ENCODE measurements at places on chromosomes 1 and 21.
A peak's percentile ranks its signal among the peaks of the same experiment; 100 is the strongest.

GRCh38 chr1:7022058-7022457, 236.8 kb downstream of the CAMTA1 start:
- DNase-seq = no peak

GRCh38 chr1:94666797-94667196, 125.2 kb upstream of the F3 start:
- no peak for DNase-seq

DNA sequence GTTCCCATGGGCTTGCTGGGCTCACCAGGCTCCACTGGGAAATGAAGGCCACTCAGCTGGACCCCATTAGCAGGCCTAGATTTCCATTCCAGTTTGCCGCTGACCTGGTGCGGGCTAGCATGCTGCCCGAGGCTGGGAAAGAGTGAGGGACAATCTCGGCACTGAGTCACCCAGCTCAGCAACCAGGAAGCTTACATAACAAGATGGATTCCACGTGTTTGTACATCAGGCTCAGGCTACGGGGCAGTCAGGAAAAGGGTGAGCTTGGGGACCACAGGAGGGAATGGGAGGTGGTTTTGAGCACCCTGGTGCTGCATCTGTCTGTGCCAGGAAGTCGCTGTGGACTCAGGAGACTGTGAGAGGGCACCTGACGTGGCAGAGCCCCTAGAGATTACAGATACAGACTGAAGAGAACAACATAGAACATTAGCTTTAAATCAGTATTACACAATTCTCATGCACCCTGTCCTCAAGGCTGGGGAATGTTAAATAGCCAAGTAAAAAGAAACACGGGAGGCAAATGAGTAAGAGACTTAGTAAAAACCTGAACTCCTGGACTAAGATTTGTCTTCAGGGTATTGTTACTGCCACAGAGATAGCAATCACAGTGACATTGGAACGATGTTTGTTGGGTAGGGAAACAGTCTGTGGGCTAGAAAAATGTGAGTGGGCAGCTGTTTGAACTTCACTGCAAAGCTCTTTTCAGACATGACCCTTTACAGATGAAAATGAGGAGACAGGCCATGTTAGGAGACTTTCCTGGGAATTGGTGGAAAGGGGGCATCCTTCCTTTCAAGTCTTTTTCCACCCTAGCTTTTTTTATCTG, 51.1 kb downstream of the GLUL start:
- no peak for DNase-seq

GRCh38 chr1:3440300-3440681, 14.2 kb upstream of the ARHGEF16 start:
- no peak for DNase-seq

DNA sequence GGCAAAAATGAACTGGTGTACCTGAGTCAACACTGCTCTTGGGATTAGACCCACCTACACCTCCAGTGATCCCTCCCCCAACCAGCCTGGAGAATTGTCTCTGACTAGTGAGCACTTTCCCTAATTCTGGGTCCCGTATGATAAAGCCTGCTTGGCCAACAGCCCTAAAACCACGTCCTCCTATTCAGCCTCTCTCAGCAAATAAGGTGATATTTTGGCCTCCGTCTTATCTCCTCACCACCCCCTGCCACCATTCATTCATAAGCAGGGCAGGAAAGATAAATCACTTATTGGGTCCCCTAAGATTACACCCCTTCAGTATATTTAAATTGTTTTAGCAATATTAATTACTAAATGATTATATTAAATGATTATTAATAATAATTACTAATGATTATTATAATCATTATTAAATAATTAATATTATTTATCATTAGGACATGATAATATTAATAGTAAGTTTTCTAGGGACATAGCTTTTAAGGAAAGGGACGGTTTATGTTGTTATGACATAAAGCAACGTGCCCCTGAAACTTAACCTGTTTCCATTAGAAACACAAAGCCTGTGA, 108.0 kb downstream of the DUSP10 start:
- no peak for DNase-seq

GRCh38 chr1:230216896-230217295, 149.9 kb downstream of the GALNT2 start:
- DNase-seq = no peak

DNA sequence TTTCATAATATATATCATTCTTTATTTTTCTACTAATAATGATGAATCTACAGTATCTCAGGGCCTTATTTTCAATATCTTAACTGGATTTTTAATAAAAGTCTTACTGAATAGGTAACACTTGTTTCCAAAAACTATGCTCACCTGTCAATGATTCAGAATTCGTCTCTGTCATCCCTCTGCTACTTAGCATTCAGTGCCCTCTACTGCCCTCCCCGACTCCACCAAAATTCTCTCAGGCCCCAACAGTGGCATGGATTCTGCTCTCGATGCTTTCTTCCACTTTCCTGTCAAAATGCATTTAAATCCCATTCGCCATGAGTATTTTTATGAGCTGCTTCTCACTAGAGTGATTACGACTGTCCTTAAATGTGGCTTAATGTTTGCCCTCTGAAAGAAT, 10.5 kb upstream of the BACH1 start:
- no peak for DNase-seq

DNA sequence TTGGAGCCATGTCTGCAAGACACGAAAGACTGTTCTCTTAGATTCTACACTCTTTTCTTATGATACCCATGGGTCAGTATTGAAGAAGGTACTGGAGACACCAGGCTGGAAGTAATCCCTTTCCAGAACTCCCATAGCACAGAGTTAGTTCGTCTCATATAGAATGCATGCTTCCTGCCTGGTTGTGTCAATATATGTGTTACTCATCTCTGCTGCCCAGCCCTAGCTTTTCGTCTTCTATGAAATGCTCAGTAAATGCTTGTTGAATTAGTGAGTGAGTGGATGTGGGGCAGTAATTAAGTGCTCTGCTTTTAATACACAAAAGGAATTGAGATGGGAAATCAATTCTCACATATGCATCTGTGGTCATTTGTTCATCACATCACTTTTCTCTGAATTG, 32.1 kb downstream of the ADCY10 start:
- no peak for DNase-seq

GRCh38 chr1:207067665-207068064, 14.6 kb downstream of the PFKFB2 start:
- no peak for DNase-seq

GRCh38 chr1:214452152-214452784, 99.1 kb downstream of the PTPN14 start:
- DNase-seq = no peak

DNA sequence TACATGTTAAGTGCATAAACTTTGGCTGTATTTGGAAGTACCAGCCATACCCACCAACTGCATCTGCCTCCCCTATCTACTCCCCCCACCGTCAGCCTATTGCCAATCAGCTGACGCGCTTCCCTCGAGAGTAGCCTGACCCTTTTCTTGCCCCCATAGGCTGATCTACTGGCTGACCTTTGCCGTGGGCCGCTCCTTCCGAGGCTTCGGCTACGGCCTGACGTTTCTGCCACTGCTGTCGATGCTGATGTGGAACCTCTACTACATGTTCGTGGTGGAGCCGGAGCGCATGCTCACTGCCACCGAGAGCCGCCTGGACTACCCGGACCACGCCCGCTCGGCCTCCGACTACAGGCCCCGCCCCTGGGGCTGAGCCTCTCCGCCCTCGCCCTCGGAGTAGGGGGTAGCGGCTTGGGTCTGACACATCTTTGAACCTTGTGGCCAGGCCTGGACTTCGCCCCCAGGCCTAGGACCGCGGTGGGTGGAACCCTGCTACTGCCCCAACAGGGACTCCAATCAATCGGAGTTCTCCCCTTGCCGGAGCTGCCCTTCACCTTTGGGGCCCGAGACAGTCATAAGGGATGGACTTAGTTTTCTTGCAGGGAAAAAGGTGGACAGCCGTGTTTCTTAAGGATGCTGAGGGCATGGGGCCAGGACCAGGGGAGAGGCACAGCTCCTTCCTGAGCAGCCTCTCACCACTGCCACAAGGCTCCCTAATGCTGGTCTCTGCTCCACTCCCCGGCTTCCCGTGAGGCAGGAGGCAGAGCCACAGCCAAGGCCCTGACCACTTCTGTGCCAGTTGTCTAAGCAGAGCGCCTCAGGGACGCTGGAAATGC, 4.0 kb downstream of the GLMP start:
- DNase-seq = peak; percentile 87

DNA sequence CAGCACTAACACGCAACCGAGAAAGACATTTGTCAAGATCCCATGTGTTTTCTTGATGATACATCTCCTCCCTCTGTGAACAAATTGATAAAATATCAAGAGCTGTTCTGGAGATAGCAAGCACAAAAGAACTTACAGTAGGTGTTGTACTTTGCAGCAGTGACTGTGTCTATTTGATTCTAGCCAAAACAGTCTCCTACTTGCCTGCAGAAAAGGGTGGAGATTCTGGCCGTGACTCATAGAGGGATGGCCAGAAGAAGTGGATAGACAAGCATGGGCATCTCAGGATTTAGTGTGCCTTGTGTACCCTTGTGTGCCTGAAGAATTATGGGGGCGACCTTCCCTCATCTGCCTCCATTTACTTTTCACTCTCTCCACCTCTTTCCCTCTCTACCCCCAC, 458.4 kb upstream of the LRRC7 start:
- DNase-seq = no peak

DNA sequence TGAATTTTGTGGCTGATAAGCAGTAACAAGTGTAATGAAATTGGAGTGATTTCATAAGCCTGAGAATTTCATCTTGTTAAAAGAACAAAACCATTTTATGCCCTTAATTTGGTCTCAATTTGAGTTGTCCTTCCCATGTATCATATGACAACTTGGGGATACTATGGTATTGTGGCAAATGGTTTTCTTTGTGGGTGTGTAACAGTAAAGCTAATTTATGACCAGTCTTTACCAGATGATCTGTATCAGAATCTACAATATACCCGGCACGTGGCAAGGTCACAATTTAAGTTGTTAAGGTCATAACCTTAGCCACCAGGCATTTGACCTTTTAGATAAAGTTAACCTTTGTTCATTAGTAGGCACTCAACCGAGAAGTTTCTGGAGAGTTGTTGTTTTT, 9.1 kb downstream of the NFIA start:
- DNase-seq = no peak

GRCh38 chr1:177772386-177772960, 197.4 kb downstream of the SEC16B start:
- no peak for DNase-seq

GRCh38 chr1:30354410-30354809, 369.0 kb downstream of the MATN1 start:
- no peak for DNase-seq

- DNase-seq = no peak
These were observed 15.8 kb downstream of the PRXL2B start for GRCh38 chr1:2602311-2602835.

GRCh38 chr1:42429603-42430002, 26.2 kb downstream of the ZMYND12 start:
- DNase-seq = no peak

GRCh38 chr1:116580446-116581322, 9.9 kb upstream of the CD58 start:
- DNase-seq = no peak

- no peak for DNase-seq
These were observed 103.1 kb upstream of the CSF3R start for GRCh38 chr1:36585569-36586548.

DNA sequence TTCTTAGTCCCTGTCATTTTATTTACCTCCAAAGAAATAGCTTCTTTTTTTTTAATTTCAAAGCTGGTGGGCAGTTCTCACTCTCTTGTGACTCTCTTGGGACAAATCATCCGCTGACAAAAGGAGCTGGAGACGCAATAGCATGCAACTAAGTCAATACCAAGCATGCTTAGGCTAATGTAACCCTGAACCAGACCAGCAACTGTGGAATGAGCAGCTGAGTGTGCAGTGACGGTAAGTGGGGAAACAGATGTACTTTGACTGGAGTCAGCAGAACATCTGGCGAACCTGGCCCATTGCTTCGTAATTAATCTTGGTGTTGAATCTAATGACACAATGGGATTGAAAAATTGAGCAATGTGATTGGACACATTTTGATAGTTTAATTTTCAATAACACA, 280.7 kb upstream of the PLXNA2 start:
- no peak for DNase-seq

DNA sequence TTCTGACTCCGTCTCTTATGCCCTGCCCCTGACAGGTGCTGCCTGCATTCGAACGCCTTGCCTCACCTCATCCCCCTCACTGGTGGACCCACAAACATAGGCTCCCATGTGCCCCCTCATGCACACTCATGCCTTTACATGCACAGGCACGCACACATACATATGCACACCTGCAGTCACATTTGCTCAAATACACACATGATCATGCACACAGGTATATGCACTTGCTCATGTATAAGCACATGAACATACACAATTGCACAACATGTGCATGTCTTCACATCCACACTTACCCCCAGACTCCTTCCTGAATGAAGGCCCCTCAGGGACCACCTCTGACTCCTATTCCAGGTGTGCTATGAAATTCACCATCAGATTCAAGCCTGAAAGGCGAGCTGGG, 506.9 kb downstream of the PTPRU start:
- no peak for DNase-seq

DNA sequence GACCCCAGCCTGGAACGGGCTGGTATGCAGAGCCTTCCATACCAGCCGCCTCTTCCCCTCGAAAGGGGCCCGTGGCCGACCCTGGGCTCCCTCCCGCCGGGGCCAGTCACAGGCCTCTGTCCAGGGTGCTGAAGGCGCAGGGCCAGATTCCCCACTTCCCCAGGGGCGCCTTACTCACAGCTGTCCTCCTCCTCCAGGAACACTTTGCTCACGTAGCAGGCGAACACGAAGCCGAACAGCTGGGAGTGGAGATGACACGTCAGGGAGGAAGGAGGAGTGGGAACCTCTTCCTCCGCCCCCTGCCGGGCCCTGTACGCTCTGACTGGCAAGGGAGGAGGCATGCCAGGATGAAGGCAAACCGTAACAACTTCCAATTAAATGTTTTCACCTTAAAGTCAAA, 57.3 kb downstream of the NKAIN1 start:
- no peak for DNase-seq

GRCh38 chr1:108080448-108080847, 115.5 kb upstream of the VAV3 start:
- DNase-seq = no peak

DNA sequence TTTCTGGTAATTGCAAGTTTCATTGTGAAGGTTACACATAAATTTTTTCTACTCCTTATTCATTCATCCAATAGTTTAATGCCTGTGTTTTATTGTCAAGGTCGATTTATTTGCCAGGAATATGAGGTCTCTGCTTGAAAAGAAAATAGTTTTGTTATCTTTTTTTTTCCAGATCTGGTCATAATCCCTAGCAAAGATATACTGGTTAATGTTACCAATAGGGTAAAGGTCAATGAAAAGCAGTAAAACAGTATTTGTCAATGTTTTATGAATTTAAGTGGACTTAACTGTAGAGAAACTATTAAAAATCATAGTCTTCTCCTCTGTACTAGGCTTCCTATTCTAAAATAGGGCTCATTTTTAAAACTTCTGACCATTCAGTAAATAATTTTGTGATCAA, 8.1 kb upstream of the FMO3 start:
- DNase-seq = no peak

Data from G401 (cell line).